MM.1S (cell line): ENCODE measurements at places on chromosomes 6 and 20.

DNA sequence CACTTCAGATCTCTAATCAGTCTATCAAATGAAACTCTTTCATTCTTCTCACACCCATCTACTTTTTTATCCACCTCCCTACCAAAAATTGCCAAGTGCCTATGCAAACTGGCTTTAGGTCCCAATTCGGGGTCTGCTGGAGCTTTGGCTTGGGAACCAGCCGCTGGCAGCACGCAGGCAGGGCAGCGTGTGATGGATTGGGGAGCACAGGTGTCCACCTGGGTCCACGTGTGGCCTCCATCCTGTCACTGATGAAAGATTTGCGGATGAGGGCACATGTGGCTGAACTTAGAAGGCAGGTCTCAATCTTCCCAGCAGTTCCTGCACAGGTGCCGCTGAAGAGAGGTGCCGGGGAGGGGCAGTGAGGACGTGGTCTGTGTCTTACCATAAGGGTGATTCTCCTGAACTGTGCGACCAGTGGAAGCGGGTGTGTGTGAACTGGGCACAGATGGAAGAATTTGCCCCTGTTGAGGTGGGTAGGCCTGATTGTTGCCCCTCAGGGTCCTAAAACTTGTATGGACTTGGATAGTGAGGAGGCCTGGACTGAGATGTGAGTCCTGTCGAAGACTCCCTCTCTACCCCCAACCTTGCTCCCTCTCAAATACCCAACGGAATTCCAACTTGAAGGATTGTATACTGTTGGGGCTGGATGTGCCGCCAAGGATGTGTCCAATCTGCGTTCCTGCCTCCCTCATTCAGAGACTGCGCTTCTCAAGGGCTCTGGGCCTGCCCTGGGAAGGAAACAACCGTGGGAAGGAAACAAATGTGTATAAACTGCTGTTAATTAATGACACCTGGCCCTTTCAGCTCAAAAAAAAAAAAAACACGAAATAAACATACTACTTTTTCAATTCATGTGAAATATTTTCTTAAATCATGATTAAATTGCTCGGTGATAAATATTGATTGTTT lies 18.4 kb upstream of the RAET1L start:
- DNase-seq, result no peak

DNA sequence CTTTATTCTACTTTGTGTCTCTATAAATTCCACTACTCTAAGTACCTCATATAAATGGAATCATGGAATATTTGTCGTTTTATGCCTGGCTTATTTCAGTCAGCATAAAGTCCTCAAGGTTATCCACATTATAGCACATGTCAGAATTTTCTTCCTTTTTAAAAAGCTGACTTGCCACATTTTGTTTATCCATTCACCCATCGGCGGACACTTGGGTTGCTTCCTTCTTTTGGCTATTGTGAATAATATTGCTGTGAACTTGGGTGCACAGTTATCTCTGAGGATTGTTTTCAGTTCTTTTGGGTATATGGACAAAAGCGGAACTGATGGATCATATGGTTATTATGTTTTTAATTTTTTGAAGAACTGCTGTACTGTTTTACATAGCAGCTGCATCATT lies 39.1 kb upstream of the ME1 start:
- no peak for DNase-seq

- DNase-seq, result no peak
Measured at GRCh38 chr20:404088-404487, 4.0 kb upstream of the RBCK1 start.

DNA sequence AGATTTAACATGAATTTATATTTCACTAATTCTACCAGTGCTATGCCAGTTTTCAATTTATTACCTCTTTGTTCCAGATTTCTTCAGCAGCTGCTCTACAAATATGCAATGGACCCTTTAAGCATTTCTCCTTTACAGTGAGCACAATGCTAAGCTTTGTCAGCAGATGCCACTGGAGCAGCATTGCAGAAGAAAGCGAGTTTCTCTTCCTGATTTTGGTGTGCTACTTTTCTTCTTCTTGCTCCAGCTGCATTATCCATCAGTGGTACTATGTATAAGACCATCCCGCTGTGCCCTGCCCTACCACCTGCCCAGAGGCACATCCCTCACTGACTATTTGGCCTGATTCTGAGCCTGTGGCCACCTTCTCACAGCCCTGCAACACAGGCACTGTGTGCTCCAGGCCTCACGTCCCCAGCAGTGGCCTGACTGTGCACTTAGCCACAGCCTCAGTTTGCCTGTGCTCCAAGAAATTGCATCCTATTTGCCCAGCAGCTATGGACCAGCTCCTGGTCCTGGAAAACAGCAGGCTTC lies 84.1 kb downstream of the TNFAIP3 start:
- DNase-seq, result peak; percentile 72

GRCh38 chr20:17169585-17170136 lies 57.2 kb upstream of the PCSK2 start:
- DNase-seq, result no peak

DNA sequence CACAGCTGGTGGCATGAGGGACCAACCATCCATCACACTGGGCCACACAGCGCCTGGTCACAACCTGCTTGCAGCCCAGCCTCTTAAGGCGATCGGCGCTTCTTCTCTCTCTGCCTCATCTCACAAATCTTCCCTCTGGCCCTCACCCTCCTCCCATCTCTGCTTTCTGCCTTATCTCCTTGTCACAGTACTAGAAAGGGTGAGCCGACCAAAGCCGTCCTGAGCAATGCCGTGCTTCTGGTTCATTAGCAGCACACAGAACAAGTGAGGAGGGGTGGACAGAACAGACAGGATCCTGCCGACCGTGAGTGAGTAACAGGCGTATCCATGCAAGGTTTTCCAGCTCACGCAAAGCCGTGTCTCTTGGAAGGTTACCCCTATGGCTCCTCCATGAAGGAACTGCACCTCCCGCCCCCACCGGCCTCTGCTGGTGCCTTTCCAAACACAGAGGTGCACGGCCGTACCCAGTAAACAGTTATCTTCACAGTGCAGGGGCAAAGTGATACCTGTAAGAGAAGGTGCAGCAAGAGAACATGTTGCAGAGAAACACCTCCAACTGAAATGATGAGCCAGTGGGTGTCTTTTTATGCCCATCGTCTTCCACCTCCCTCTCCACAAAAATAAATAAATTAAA lies 331.7 kb downstream of the FARS2 start:
- DNase-seq, result no peak

DNA sequence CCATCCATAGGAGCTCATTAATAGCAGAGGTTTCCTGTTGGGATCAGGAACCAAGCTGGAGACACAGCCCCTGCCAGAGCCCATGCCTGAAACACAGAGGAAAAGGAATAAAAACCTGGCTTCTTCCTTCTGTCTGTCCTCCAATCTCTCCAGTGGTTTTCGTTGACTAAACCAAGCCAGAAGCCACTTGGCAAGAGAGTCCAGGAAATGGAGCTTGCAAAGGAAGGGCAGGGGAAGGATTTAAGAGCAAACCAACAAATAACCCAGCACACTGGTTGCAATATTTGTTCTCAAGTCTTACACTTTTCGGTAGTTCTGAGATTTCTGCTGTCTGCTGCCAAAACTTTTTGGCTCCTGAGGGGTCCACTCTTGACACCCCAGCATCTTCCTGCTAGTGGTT lies 137.0 kb upstream of the BMP2 start:
- no peak for DNase-seq

- peak; percentile 34 for DNase-seq
Measured at GRCh38 chr6:137013738-137014602, 30.8 kb downstream of the IL20RA start.

DNA sequence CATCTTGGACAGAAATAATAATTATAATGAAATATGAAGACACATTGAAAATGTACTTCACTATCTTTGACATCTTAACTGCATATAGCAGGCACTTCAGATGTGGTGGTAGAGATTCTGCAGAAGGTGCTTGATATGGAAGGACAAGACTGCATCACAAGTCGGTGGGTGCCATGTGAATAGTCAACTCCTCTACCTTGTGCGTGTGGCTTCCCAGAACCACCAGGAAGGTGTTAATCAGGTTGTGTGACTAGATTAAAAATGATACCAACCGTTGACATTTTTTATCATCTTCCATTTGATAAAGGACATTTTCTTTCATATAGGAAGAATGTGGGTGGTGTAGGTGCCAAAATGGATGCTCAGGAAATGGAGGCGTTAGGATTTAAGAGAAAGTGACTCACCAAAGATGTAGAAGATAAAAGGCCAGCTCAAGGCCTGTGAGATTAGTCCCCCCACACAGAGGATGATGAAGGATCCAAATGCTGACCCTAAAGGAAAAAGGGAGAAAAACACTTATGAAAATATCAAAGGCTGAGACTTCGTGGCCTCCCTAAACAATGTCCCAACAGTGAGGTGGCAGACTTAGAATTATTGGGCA lies 12.3 kb downstream of the SLC17A2 start:
- DNase-seq, result no peak

- DNase-seq, result no peak
Measured at GRCh38 chr20:51350941-51351631, 191.4 kb downstream of the NFATC2 start.

- DNase-seq, result no peak
Measured at GRCh38 chr6:170022827-170023619, 267.9 kb downstream of the DLL1 start.

GRCh38 chr6:25354078-25354932 lies 75.1 kb downstream of the CARMIL1 start:
- no peak for DNase-seq

DNA sequence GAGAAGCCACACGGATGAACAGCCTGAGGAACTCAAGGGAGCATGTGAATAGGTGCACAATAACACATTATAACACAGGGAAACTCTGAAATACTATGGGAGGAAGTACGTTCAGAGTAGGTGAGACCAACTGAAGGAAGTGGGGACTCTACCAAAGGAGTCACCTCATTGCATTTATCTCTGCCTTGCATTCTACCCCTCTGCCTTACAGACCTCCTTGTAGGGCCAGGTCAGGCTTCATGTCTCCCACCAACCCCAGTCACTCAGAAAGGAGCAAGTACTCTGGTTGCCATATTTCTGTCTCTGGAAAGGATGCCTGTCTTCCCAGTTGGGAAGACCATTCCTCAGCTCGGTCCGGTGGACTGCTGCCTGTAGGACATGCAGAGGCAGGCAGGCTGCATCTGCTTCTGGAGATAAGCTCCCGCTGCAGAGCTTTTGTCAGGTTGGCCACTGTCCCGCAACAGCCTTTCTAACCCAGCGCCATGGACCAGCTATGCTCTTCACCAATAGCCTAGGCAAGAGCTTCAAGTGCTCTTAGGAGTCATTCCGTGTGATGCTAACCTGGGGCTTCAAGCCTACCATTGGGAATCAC lies 51.6 kb upstream of the ASIP start:
- no peak for DNase-seq

GRCh38 chr20:55937283-55937682 lies 68.0 kb downstream of the CBLN4 start:
- DNase-seq, result no peak

DNA sequence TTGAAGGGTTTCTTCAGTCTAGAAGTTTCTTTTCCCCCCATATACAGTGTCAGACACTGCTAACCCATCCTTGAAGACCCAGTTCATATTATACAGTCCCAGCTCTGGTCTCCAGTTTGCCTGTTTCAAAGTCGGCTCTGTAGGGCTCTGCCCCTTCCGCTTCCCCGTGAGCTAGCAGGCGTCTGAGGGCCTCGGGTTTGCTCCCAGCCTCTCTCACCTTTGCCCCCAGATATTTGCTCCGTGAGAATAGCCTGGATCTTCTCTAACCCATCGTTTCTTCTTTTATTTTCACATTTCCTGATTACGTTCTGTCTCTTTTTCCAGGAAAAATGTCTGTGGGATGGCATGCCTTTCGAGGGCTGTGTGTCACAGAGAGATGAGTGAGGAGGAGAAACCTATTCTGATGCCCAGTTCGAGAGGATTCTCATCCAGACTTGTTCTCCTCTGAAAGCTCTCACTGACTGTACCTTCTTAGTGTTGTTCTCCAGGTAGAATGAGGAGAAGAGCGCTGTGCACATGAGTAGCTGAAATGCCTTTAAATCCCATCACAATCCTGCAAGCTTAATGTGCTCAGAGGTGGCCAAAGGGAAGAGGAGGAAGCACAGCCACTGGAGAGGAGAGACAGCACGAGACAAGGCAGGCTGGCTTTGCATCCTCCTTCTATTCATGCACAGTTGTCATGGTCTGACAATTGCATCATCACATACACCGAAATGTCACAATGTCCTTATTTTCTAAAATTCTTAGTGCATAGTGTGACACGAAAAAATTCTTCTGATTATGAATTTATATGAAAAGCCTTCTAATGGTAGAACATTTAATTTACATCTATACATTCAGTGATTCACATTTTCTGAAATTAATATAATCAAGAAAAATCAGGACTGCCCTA lies 171.1 kb downstream of the FOXA2 start:
- no peak for DNase-seq

- no peak for DNase-seq
Measured at GRCh38 chr6:44959651-44960050, 368.5 kb upstream of the RUNX2 start.

DNA sequence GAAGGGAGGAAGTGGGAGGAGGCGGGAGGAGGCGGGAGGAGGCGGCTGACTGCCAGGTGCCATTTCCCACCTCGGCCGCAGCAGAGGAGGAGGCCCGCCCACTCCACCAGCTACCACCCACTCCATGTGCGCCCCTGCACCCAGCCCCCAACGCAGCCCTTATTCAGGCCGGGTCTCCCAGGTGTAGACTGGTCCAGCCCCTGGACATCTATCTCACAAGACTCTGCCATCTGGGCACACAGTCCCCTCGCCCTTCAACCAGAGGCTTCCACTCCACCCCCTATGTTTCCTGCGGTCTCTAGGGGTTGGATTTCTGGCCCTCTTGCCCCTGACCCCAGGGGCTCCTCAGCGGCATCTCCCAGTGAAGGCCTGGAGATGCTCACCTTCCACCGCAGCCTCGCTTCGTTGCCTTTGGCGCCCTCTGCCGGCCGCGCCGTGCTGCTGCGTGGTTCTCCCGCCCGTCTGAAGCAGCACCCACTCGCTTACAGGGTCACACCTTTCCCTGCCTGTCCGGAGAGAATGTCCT lies 32.6 kb upstream of the FAM83D start:
- DNase-seq, result peak; percentile 83

- DNase-seq, result peak; percentile 66
Measured at GRCh38 chr6:16669227-16669626, 92.0 kb downstream of the ATXN1 start.

- DNase-seq, result no peak
Measured at GRCh38 chr20:48238781-48239180, 453.5 kb upstream of the SULF2 start.

GRCh38 chr6:129698430-129698829 lies 11.5 kb downstream of the ARHGAP18 start:
- DNase-seq, result no peak

DNA sequence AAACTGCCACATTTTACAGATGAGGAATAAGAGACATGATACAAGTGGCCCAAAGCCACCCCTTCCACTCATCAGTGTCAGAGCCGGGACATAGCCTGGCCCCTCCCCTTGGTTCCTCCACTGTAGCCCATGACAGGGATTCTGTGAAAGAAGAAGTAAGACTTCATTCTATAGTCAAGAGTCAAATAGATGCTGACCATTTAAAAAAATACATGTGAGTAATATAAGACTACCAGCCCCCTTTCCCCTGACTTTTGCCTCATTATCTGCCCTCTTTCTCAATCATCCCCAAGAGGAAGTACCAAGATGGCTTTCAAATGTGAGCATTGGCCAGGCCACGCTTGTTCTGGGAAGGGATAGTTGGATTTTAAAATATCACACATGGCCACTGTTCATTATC lies 57.8 kb upstream of the TAB2 start:
- DNase-seq, result no peak
